ENCODE measurements at places on chromosomes 2 and 18.

GRCh38 chr18:69947361-69948133, at the start of gene CD226:
CD226 (minus strand) TSS chr18:69947873; CDS start chr18:69947406, 467 bp downstream.
- DNase-seq = no peak

DNA sequence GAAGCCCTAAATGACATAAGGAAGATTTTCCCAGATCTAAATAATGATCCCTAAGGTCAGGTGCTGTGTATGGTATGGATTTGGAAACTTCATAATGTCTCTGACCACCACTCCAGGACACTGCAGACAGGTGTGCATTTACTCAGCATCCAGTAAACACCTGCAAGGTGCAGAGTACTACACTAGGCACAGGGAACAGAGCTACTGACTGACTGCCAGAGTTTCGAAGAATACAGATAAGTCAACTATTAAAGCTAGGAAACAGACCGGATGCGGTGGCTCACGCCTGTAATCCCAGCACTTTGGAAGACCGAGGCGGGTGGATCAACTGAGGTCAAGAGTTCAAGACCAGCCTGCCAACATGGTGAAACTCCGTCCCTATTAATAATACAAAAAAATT, 65.0 kb downstream of the ATP8B1 start:
- DNase-seq = no peak

- DNase-seq = no peak
These were observed 337.3 kb downstream of the OSR1 start for GRCh38 chr2:19021100-19021476.

DNA sequence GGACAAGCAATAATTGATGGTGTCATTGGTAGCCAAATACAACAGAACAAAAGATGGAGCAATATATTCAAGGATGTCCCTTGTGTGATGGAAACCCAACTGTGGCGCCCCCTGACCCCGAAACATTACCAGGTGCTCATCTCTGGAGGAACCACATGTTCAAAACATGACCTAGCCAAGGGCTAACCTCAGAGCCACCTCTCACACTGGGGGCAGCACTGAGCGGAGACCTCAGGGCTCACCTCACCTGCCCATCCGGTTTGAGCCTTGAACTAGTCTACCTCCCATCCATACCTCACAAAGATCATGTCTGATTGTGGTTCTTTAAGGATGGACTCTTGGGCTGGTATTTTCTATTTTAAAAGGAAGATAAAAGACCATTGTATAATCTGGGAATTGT, 314.4 kb upstream of the CDH7 start:
- no peak for DNase-seq

GRCh38 chr2:170771421-170771937, 1.3 kb downstream of the ERICH2 start:
- DNase-seq = no peak

GRCh38 chr2:235709969-235710879, 216.4 kb downstream of the AGAP1 start:
- DNase-seq = no peak

DNA sequence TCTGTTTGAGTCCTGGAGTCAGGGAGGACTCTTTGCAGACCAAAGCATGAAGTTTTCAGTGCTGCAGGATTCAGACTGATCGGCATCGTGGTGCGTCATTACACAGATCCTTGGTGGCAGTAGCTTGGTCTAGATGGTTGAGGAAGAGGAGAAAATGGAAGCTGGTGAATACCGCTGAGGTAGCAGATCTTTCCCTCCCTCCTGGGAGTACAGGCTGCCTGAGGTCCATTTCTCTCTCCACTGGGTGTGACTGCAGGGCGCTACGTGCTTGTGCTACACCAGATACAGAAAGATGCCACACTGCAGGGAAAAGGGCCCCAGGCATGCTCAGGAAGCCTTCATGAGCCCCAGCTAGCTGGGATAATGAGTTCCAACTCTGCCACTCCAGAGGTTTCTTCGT, 3.3 kb upstream of the CNDP1 start:
- no peak for DNase-seq

DNA sequence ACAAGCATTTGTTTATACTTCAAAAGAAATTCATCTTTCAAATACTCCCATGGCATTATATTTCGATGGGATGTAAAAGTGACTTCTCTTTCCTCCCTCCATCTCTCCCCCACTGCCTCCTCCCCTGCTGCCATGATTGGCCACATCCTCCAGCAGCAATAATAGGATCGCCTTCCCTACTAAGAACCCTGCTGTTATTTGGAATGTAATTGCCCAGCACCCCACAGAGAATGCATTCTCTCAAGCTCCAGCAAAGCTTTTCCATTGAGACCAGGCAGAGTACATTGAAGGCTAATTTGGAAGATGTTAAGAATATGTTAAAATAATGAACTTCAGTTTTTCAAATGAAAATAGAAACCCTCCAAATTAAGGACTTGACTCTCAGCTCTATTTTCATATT, 375.4 kb upstream of the ACVR2A start:
- DNase-seq = no peak

DNA sequence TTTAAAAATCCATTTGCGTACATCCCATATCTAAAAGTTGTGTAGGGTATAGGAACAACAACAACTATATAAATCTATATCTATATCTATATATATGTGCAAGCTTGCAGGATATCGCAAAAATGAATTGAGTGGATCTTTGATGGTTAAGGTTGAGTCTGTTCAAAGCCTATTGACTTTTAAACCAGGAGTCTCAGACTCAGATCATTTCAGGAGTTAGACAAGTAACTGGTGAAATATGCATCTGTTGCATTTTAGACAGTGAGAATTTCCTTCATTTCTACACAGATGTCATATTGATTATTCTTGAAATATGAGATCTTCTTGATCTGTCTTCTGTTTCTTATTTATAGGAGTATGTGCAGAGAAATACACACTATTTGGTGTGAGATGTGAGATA, 66.5 kb downstream of the PARD3B start:
- no peak for DNase-seq

GRCh38 chr2:71465356-71465755, 12.0 kb downstream of the DYSF start:
- no peak for DNase-seq

DNA sequence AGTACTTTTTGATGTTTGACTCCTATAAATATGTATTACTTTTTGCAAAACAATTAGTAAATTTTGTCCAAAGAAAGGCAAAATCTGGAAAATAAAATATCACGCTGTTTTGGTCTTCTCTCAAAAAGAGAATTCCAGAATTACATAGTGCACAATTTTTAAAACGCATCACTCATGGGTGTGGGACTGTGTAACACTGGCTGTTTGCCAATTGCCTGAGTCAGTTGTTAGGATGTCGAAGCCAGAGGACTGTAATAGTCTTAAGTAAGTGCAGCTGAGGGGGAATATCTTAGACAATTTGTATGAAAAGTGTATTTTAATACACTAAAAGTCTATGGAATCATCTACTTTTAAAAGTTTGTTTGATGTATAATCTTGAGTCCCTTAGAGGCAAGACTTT, 24.1 kb upstream of the EPHA4 start:
- DNase-seq = no peak

DNA sequence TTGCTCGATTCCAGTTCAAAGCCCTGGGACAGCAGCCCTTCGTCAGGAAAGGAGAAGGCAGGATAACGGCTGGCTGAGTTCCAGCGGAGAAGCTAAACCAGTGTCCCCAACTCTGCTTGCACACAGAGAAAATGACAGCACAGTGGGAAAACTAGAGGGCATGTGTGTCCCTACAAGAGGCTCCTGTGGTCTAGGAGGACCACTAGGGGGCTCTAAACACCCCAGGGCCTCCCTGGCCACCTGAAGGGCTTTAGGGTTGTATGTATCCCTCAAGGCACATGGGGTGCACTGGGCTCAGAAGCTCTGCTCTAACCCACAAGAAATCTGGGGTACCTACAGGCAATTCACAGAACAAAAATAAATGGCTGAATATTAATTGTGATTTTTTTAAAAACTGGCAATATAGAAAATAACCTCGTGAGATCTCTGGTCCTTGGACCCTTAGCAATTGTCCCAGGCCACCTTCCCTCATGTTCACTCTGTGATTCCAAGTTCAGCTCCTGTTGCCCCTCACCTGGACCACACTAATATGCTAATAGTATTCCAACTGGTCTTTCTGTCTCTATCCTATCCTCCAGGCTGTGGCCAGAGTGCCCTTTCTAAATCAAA, 17.5 kb downstream of the STAT1 start:
- no peak for DNase-seq

- no peak for DNase-seq
These were observed 391.3 kb upstream of the FIGN start for GRCh38 chr2:164126960-164127660.

DNA sequence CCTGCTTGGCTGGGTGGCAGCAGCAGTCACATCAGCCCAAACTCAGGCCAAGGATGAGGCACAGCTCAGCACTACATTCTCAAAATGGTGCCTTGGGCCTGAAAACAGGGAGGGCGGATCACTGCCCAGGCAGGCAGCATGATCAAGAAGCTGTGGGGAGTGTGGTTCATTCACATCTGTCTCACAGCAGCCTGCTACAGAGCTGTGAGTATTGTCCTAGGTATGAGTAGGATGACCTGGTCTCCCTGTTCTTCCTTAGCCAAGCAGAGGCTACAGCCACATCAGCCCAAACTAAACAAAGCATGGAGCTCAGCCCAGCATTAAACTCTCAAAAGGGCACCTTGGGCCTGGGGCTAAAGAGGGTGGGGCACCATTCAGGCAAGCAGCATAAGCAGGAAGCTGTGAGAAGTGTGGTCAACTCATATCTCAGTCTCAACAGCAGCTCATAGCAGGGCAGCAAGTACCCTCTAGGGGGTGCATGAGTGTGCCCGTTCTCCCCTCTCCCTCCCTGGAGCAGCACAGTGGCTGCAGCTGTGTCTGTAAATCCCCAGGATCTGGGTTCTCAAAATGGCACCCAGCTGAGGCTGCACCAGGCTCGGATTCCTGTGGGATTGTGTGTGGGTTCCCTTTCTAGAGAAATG, 139.6 kb downstream of the TRABD2A start:
- no peak for DNase-seq

Measured in thoracic aorta (tissue), 2 donors.